ENCODE measurements at places on chromosomes 7 and 10.

DNA sequence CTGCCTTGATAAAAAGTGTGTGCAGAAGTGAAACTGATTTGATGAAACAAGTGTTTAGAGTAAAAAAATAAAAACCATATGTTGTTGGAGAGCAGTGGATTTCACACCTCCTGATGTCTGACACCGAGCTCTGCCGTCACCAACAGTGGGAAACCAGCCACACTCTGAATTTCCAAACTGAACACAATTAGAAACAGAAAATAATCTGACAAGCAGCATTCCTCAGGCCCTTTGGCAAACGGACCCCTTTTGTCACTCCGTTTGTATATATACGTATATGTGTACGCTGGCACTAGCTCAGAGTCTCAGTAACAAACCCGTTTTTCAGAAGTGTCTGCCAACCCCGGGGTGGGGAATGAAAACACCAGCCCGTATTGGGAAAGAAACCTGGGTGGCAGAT is 32.4 kb downstream of the TACC2 start:
- DNase-seq = no peak

DNA sequence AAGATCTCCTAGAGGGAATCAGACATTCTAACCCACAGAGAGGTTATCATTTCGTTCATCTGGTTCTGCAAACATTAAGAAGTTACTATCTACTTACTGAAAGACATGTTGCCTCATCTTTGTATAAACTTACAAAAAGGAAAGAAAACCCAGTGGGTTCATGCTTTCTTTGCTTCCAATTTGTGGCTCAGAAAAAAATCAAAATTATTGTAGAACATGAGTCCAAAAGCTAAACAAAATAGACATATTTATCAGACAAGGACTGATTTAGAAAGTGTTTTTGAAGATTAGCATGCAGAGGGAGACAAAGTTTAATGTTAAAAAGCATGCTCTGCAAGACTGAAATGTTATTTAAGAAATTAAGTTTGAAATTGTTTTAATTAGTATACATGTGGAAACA is 123.1 kb downstream of the MBL2 start:
- DNase-seq = no peak

DNA sequence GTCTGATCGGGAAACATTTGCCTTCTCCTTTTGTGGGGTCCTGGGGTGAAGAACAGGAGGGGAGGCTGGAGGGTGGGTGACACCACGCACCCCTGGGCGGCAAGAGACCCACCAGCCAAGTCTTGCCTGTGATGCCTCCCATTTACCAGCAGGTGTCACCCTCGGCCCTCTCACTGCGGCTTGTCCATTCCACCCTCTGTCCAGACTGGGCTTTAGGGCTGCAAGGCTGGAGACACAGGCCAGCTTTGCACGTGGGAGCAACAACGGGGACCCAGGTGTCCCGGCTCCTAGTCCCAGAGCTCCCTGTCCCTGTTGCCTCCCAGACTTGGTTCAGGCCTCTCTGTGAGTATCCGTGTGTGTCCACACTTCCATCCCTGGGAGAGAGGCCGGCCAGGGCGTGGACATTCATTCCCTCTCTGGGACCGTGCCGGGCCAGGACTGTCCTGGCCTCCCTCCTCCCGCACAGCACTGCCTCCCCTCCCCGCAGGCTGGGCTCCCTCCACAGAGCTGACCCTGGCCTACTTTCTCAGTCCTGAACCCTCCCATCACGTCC is 36.2 kb upstream of the GTF2IRD1 start:
- peak; percentile 73 for DNase-seq

DNA sequence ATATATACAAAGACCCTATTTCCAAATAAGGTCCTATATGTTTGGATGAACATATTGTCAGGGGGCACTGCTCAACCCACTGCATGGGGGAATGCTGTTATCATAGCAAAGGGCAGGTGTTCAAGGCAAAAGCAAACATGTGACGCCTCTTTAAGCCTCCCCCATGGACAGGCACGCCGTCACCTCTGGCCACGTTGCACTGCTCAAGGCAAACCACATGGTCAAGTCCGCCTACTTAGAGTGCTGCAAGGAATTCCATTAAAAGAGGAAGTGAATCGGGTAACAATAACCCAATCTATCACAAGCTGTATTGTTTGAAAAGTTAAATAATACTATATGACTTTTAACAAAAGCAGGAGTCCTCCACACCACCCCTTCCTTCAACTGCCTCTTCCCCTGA is 8.8 kb upstream of the CALD1 start:
- DNase-seq = no peak

- no peak for DNase-seq
Measured at GRCh38 chr10:94092848-94093247, 99.1 kb downstream of the PLCE1 start.

DNA sequence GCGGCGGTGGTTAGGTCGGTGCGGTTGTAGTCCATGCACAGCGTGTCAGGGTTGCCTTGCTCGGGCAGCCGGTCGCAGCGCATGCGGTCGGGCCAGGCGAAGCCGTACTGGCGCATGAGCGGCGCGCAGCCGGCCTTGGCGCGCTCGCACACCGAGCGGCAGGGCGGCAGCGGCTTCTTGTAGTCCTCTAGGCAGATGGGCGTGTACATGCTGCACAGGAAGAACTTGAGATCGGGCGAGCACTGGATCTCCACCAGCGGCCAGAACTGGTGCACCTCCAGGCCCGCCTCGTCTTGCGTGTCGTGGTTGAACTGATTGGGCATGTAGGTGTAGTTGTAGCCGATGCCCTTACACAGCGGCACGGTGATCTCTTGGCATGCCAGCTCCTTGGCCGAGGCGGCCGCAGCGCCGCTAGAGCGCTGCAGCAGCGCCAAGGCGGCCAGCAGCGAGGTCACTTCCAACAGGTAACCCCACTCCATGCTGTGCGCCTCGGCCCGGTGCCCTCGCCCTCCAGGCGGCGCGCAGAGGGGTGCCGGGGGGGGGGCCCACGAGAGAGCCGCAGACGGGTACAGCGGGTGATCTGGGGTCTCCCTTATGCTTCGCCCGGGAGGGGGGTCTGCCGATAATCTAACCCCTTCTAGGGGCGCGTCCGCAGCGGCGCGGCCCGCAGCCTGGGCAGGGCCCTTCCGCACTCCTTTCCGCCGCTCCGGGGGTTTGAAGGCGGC is 983 bp downstream of the FZD8 start:
- peak; percentile 78 for DNase-seq

DNA sequence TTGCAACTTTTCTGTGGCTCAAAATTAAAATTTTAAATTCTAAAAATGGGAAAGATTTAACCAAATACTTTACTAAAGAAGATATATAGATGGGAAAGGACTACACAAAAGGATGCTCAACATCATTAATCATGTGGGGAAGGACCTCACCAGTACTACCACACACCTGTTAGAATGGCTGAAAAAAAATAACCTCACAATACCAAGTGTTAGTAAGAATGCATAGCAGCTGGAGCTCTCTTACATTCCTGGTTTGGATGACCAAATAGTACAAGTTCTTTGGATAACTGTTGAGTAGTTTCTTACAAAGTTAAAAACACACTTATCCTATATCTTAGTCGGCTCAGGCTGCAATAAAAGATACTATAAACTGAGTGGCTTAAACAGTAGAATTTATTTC is 33.9 kb downstream of the LIPJ start:
- DNase-seq = no peak

- peak; percentile 47 for DNase-seq
Measured at GRCh38 chr7:151705636-151706276, 171.2 kb downstream of the PRKAG2 start.

GRCh38 chr10:112389271-112389822 is 15.4 kb downstream of the ACSL5 start:
- DNase-seq = no peak

DNA sequence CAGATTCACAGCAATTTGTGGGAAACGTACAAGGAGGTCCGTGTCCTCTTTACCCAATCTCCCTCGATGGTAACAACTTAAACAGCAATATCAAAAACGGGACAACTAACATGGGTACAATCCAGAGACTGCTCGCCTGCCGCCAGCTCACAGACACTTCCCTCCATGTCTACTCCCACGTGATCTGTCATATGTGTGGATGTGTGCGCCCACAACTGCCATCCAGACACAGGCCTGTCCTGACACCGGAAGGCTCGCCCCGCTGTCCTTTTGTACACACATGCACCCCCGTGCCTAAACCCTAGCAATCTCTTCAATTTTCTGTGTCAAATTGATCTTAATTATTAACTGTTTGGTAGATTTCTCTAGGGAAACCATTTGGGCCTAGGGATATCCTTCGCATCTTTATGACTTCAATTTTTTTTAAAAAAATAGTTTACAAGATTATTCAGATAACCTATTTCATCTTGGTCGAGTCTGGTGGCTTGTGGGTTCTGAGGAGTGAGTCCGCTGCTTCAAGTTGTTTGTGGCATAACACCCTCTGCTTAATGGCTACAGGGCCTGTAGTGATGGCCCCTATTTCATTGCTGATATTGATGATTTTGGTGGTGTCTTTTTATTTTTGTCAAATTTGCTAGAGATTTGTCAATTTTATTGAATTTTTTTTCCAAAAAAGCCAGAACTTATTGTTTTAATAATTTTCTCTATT is 260.6 kb downstream of the MAD1L1 start:
- DNase-seq = peak; percentile 41

DNA sequence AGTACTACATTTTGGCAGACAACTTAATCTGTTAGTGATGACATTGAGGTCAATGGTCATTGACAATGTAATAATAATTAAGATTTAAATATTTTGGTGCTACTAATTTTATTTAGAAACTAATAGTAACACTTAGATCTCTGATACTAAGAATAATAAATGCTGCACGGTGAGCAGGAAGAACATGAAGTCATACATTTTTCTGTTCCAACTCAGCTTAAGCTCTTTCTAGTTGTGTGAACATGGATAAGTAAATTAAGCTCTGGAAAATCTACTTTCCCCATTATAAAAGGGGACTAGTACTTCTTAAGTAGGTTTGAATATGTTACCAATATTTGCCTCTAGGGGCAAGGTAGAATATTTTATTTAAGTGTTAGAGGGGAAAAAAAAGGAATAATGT is 65.9 kb upstream of the MEOX2 start:
- DNase-seq = no peak

DNA sequence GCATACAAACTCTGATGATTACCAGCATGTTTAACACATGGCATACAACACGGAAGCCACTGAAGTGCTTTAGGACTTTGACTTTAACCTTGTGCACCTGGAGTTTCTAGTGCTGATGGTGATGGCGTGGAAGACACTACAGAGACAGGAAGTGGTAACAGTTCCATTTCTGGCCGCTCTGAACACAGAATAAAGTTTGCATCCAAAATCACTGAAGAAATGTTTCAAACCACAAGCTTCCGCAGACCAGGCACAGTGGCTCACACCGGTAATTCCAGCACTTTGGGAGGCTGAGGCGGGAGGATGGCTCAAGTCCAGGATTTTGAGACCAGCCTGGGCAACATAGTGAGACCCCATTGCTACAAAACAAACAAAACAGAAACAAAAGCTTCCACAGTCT is 40.3 kb upstream of the TNPO3 start:
- no peak for DNase-seq

GRCh38 chr7:112898432-112899290 is 108.5 kb upstream of the TMEM168 start:
- no peak for DNase-seq

DNA sequence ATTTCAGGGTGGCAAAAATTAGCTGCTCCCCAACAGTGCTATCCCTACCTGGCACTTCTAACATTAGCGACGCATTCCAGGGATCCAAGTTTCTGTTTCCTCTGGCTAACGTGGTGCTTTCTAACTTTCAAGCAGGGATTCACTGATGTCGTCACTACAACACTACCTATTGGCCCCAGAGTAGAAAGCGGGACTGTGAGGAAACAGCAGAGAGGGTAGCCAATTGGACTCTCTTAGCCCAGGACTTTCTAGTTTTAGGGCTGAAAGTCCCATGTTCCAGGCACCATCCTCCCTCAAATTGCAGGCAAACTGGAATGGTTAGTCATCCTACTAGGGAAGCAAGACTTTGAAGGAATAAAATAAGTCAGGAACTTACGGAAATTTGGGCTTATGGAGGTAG is 89.3 kb upstream of the AGK start:
- no peak for DNase-seq

DNA sequence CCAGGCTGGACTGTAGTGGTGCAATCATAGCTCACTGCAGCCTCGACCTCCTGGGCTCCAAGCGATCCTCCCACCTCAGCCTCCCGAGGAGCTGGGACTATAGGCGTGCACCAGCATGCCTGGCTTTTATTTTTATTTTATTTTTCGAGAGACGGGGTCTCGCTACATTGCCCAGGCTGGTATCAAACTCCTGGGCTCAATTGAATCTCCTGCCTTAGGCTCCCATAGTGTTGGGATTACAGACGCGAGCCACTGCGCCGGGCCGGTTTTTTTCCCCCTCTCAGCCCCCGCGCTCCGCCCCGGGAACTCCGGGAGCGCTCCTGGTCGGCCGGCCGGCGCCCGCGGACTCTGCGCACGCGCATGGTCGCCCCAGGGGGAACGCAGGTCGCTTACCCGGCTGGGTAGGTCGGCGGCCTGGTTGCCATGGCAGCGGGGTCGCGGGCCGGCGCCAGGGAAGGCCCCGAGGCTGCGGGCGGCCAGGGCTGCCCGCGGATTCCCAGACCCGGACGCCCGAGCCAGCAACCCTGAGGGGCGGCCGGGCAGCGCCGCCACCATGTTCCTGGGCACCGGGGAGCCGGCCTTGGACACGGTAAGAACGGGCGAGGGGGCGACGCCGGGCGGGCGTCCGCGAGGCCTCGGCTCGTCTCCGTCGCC is at the start of gene IQCE:
TSS of gene IQCE (plus strand) at position 351 of the 654 bp plus-strand sequence. CDS start at position 554, 203 bp downstream.
- DNase-seq = peak; percentile 96

DNA sequence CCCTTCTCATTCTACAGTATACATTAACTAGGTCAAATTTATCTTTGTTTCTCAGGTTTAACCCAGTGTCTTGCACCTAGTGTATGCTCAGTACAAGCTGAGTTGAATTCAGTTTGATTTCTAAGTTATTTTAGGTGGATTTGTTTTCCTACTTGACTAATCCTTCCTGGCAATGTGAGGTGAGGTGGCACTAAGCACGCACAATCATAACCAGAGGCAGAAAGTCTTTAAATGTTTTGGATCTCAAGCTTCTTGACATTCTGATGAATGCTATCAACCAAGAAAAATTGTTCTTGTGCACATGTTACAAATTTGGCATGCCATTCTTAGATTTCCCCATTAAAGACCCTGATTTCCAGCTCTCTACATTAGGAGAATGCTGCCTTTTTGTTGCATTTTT is 3.2 kb downstream of the BZW2 start:
- DNase-seq = no peak

DNA sequence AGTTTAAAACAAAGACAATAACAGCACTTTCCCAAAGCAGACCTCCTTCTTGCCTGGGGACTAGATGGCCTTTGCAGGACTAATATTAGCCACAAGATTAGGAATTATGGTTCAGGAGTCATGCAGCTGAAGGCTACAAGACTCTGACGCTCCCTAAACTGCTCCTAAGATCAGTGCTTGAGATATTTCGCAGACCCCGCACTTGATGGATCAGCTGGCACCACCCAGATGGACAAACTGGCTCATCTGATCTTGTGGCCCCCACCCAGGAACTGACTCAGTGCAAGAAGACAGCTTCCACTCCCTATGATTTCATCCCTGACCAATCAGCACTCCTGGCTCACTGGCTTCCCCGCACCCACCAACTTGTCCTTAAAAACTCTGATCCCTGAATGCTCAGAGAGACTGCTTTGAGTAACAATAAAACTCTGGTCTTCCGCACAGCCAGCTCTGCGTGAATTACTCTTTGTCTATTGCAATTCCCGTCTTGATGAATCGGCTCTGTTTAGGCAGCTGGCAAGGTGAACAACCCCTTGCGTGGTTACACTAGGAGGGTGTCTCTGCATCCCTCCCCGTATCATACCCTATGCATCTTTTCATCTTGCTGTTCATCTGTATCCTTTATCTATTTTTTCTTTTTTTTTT is 26.9 kb upstream of the NRBF2 start:
- DNase-seq = no peak

- DNase-seq = no peak
Measured at GRCh38 chr7:159007364-159007995, 137.2 kb downstream of the VIPR2 start.

GRCh38 chr7:6530626-6531491 is 20.4 kb downstream of the GRID2IP start:
- DNase-seq = no peak

All from lower lobe of right lung (tissue), 2 donors.